ENCODE measurements at places on chromosomes 6 and 20. TPM values are rescaled to one million over a fixed set of nuclear protein-coding genes. Genes with fewer than 3 reads are reported as not detected.

- DNase-seq = no peak
These were observed 228.5 kb downstream of the DLL1 start for GRCh38 chr6:170062209-170062914.

DNA sequence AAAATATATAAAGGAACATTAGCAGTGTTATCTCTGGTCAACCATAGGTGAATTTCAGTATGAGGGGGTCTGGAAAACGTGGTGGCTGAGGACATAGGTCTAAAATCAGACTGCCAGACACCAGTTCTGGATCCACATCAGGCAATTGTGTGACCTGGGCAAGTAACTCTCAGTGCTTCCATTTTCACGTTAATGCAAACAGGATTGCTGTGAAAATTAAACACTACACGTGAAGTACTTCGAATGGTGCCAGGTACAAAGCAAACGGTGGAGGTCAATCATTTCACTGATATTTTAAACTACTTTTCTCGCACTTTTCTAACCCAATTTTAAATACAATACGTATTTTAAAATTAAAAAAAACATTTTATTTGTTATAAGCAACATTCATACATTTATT lies 315.7 kb downstream of the TRDN start:
- no peak for DNase-seq

GRCh38 chr6:164214066-164214465 lies 799.5 kb downstream of the QKI start:
- no peak for DNase-seq

GRCh38 chr6:162157167-162157870 lies 570.2 kb downstream of the PRKN start:
- no peak for DNase-seq

GRCh38 chr6:57283106-57283505 lies 34.3 kb upstream of the PRIM2 start:
- DNase-seq = no peak

- DNase-seq = no peak
These were observed 52.3 kb upstream of the IFNGR1 start for GRCh38 chr6:137271245-137272183.

DNA sequence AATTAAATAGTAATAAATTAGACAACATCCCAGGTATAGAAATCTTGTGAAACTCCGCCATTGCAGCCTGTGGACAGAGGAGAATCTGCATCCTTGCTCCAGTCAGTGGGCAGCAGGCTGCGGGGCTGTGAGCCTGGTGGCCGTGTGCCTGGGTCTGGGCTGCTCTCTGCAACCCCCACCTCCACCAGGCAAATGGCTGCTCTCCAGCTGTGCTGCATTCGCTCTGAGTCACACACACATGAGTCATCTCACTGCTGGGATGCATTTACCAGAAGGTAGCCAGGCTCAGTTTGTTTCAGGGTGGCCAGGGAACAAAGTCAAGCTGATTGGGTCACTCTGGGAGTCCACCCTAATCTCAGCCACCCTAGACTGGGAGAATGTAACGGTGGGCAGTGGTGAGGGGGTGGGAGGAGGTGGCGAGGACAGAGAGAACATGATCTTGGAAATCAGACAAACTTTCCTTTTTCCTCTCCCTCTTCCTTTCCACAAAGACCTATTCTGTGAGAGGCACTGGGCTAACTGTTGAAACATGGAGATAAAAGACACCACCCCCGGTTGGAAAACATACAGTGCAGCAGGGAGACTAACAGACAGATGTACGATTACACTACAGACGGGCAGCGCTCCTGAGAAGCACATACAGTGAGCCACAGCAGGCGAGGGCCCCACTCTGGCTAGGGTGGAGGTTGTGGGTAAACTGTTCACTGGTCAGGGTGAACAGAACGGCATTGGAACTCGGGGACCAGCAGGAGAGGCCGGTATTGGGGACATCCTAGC lies 59.2 kb downstream of the TRAM2 start:
- peak; percentile 38 for DNase-seq

DNA sequence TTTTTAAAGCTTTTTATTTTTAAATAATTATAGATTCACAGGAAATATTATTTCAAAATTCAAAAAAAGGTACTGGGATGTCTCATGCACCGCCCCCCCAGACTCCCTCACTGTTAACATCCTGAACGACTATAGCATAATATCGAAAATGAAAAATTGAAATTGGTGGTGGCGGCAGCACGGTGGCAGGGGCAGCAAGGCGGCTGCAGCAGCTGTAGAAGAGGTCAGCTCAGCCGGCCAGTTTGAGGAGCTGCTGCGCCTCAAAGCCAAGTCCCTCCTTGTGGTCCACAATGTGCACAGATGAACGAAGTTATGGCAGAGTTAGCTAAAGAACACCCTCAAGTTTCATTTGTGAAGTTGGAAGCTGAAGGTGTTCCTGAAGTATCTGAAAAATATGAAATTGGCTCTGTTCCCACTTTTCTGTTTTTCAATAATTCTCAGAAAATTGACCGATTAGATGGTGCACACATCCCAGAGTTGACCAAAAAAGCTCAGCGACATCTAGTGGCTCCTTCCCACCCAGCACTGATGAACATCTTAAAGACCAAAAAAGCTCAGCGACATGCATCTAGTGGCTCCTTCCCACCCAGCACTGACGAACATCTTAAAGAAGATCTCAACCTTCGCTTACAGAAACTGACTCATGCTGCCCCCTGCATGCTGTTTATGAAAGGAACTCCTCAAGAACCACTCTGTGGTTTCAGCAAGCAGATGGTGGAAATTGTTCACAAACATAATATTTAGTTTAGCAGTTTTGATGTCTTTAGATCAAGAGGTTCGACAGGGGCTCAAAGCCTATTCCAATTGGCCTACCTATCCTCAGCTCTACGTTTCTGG lies 100.8 kb downstream of the FAM217A start:
- DNase-seq = peak; percentile 69

- DNase-seq = no peak
These were observed 181.6 kb downstream of the JARID2 start for GRCh38 chr6:15427331-15428070.

DNA sequence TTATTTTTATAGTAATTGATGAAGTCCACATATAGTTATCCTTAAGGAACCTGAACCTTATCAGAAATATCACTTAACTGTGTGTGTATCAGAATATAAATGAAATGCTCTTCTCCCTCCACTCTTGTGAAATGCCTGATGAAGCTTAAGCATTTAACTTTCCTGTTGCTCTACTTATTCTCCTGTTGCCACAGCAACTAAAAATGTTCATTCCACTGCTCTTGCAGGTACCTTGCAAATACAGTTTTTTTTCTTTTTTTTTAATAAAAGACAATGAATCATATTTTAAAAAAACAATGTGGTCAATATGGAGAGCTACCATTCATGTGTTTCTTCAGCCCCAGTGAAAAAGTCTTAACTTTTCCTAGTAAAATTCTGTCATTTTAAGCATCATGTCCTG lies 210.3 kb downstream of the RFPL4B start:
- DNase-seq = no peak

GRCh38 chr6:103113416-103113815 lies 1719.9 kb downstream of the GRIK2 start:
- DNase-seq = no peak

- no peak for DNase-seq
These were observed 72.0 kb downstream of the SOX4 start for GRCh38 chr6:21665392-21666200.

GRCh38 chr20:10779911-10780310 lies 106.1 kb upstream of the JAG1 start:
- DNase-seq = no peak

GRCh38 chr6:144305985-144306384 lies 20.9 kb downstream of the UTRN start:
- DNase-seq = no peak

- DNase-seq = no peak
These were observed 3.8 kb upstream of the IRAK1BP1 start for GRCh38 chr6:78863576-78863975.

Gene DEFB110
- polyA plus RNA-seq = not detected

Gene KIF25
- polyA plus RNA-seq = not detected

Gene ZBTB46
- polyA plus RNA-seq = 0.03 TPM

Gene VNN1
- polyA plus RNA-seq = not detected

Data from naive thymus-derived CD4-positive, alpha-beta T cell (primary cell).